ENCODE measurements at places on chromosomes 7 and 10.
A peak's percentile ranks its signal among the peaks of the same experiment; 100 is the strongest.

DNA sequence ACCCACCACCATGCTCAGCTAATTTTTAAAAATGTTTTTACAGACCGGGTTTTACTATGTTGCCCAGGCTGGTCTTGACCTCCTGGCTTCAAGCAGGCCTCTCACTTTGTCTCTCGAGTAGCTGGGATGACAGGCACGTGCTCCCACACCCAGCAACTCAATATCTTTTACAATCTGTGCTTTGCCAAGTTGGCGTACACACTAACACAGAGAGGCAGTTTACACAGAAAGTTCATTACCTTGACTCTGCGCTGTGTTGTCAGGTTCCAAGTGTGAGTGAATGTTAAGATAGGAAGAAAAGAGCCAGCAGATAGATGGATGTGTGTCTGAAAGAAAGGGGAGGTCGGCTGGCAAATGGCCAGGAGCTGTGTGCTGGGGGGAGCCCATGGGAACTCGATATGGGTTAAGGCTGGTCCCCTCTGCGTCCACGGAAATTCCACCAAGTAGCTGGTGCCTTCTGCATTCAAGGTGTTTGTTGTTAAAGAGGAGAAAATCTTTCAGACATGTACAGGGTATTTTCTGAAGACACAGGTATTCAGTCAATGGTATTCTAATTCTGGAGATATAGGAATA, 299.8 kb downstream of the CAMK1D start:
- no peak for DNase-seq

DNA sequence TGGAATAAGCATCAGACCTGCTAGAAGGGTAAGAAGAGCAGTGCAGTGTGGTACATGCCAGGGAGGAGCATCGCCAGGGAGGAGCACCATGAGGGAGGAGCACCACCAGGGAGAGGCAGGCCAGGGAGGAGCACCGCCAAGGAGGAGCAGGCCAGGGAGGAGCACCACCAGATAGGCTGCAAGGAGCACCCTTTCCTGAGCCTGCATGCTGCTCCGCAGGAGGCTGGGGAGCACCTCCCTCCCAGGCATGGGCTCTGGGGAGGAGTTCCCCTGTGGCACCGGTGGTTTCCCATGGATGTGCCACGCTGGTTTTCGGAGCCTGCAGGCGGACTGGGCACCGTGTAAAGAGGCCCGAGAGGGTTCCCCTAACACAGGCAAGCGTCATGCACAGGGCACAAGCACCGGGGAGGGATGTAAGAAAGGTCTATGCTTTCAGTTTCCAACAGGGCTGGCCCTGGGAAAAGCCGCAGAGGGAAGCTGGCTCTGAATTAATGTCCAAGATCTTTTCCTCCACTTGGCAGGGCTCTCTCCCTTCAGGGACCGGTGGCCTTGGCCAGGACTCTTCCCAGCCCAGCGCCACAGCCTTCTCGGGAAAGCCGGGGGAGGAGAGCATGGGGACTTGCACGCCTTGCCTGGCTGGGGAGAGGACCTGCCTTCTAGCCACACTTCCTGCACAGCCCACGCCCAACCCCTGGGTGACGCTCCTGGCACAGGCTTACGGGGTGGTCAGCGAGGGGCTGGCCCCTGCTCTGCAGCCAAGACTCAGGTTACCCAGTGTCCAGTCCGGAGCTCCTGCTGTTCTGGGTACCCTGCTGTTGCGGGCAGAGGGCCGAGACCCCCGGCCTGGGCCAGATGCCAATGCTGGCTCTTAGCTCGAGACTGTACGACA, 11.5 kb upstream of the GPER1 start:
- no peak for DNase-seq

GRCh38 chr7:44265728-44266127, 59.7 kb downstream of the CAMK2B start:
- DNase-seq = no peak

GRCh38 chr10:18261063-18261610, 120.9 kb downstream of the CACNB2 start:
- no peak for DNase-seq

DNA sequence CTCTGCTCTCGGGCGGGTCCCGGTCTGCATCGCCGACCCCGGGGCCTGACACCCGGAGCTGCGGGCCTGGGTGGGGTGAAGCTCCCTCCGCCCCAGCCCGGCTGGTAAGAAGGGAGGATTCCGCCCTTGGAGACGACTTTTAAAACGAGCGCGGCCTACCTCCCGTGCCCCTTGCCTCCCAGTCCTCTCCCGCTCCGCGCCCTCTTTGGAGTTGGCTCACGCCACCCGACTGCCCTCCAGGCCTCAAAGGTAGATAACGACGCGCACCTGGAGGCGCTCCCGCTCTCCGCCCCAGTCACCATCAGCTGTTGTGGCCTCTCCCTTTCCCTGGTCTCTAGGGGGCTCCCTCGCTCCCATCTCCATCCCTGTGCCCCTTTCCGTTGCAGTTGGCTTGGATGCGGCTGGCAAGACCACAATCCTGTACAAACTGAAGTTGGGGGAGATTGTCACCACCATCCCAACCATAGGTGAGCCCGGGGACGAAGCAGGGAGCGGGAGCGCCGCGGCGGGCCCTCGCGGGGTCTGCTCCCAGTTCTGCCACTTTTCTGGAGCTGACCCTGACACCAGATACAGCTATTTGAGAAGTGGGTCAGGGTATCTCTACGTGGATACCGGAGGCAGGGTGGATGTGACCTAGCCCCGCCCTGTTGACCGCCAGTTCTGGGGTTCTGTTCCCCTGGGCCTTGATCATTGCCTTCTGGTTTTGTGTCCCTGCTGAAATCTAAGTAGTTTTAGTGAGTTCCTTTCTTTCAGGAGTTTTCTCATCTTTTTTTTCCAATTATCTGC, 679 bp downstream of the ARF5 start:
- DNase-seq = peak; percentile 33

- no peak for DNase-seq
Measured at GRCh38 chr10:104732222-104732621, 91.1 kb downstream of the SORCS3 start.

- peak; percentile 92 for DNase-seq
Measured at GRCh38 chr10:69318106-69318866, 40.0 kb downstream of the HK1 start.

DNA sequence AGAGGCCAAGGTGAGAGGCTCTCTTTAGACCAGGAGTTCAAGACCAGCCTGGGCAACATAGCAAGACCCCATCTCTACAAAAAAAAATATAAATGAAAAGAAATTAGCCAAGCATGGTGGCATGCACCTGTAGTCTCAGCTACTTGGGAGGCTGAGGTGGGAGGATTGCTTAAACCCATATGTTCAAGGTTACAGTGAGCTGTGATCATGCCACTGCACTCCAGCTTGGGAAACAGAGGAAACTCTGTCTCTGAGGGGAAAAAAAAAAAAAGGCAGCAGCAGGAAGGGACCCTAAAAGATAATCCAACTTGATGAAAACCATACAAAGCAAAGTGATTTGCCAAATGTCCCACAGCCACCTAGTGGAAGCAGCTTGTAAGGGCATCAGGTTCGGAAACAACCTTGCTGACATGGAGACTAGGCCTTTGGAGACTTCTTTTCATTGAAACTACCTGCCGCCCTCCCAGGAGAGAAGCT, 15.6 kb upstream of the PBLD start:
- DNase-seq = peak; percentile 44

GRCh38 chr7:82572195-82572880, 128.8 kb upstream of the CACNA2D1 start:
- DNase-seq = peak; percentile 44

- DNase-seq = no peak
Measured at GRCh38 chr7:107563081-107563774, 492 bp downstream of the COG5 start.

- no peak for DNase-seq
Measured at GRCh38 chr7:81003326-81003725, 84.5 kb upstream of the SEMA3C start.

GRCh38 chr10:17035446-17035845, 94.2 kb downstream of the CUBN start:
- no peak for DNase-seq

GRCh38 chr10:103823706-103824272, 31.6 kb downstream of the SH3PXD2A start:
- no peak for DNase-seq

- no peak for DNase-seq
Measured at GRCh38 chr7:36048902-36049240, 104.2 kb upstream of the EEPD1 start.

GRCh38 chr10:60917331-60918280, 26.4 kb downstream of the RHOBTB1 start:
- DNase-seq = no peak

DNA sequence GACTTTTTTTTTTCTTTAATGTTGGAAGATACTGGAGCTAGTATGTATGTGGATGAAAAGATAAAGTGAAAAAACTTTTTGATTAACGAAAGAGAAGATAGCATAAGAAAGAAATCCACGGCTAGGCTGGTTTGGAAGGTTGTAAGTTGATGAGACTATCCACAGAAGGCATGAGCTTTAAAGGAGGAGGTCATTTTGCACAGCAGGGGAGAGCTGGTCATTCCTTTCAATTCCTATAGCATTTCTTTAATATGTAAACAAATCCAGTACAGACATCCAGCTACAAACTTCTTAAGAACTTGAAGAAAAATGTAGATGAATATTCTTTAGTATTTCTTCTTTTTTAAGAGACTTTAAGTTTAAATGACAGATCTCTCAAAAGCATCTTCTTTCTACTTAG, 281.3 kb downstream of the CACNA2D1 start:
- no peak for DNase-seq

- no peak for DNase-seq
Measured at GRCh38 chr10:49298983-49299815, at the start of gene C10orf71. Gene C10orf71 (plus strand): TSS chr10:49299170. CDS start chr10:49322546, 23,376 bp downstream.

DNA sequence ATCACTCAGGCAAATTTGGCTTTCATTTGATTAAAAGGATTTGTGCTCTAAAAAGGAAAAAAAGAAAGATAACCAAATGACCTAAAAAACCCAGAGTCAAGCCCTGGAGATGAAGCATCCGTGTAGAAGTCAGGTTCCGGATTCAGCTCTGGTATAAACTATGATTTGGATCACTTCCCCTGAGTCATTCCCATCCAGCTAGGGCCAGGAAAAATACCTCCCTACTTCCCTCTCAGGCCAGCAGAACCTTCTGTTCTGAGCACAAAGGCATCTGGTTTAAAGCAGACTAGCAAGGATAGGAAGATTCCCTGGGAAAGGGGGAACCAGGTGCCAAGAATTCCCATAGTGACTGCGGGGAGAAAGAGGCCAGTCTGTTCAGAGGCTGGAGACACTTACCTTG, 25.7 kb upstream of the NDST2 start:
- no peak for DNase-seq

GRCh38 chr7:368651-369475, 78.9 kb downstream of the FOXL3 start:
- DNase-seq = no peak

DNA sequence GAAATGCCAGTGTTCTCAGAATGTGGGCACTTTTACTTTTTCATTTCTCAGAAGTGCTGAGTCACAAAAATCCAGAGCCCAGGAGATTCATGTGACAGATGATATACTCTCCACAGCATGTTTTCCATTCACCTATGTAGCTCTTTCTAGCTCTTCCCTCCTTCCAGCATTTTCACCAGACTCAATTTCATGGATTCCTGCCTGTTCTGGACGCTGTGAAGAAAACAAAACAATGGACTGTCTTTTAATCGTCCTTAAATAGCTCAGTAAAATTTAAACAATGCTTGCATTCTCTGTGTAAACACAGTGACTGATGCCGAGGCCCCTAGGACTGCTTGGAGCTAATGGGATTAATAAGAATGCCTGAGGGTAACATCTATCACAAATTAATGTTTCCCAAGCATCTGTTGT, 25.5 kb downstream of the ZNF713 start:
- no peak for DNase-seq

DNA sequence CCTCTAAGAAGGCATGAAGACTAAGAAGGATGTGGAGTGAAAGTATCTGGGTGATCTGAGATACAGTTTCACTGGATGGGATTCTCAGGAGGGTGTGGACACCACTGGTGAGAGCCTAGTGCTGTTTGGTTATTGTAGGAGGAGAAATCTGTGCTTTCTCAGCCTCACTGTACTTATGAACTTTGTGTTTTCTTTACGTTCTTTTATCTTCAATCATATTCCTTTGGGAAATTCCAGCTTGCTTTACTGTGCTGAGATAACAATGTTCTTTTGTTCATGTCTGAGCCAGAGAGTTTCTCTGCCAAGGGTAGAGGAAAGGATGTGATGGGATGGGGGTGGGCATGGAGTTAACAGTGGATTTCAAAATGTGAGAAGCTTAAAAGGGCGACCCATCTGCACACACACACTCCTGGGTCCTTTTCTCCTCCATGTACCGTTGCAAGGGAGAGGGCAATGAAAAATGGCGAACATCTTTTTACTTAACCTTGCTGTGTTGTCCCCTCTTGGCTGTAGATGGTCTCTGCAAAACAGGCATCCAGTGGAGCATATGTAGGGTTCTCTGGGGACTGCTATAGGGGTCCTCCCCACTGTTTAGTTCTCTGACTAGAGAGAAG, 25.0 kb upstream of the TAX1BP1 start:
- no peak for DNase-seq

DNA sequence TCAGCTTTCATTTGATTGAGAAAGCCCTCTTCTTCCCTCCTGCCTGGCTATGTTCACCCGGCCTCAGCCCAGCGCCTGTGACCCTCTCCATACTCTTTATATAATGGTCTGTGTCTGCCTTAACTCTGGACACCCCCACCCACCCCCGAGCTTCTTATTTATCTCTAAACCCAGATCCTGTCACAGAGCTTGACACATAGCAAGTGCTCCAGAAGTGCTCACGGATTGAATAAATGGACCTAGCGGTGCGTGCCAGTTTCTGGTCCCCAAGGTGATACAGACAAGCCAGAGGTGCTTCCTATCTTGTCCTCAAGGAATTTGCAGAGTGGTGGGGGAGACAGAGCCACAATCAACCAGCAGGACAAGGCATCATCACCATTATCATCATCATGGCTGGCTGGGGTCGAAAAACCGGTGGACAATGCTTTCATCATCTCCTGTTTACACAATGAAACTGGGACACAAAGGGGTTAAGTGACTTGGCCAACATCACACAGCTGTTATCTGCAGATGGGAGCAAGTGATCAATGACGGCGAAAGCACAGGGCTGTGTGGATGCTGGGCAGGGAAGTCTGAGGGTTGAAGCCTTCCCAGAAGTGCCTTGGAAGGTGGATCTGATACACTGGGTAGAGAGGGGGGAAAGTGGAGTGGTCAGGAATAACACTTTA, 2.2 kb upstream of the LOXL4 start:
- DNase-seq = no peak
